Testis (tissue), 5 donors: ENCODE measurements at places on chromosomes 13 and 19. TPM values are rescaled to one million over a fixed set of nuclear protein-coding genes. Genes with fewer than 3 reads are reported as not detected.

GRCh38 chr13:96415831-96416385 is 326.0 kb downstream of the HS6ST3 start:
- DNase-seq, result no peak

DNA sequence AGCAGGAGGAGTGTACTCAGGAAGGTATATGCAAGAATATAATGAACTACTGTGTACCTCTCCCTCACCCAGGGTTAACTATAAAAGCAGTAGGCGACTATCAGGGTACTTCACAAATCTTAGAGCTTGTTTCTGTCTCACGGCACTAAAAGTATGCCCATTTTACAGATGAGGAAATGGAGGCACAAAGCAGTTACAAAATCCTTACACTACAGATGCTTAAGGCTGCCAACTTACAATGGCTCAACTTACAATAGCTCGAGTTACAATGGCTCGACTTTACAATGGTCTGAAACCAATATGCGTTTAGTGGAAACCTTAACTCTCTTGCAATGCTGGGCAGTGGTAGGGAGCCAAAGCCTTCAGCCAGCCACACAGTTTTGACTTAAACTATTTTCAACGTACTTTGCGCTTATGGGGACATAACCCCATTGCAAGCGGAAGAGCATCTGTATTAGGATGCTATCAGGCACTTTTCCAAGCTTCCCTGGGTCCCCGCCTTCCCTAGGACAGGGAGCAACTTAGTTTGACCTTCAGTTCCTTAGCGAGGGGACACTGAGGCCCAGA is 4.1 kb downstream of the FCER2 start:
- no peak for DNase-seq

DNA sequence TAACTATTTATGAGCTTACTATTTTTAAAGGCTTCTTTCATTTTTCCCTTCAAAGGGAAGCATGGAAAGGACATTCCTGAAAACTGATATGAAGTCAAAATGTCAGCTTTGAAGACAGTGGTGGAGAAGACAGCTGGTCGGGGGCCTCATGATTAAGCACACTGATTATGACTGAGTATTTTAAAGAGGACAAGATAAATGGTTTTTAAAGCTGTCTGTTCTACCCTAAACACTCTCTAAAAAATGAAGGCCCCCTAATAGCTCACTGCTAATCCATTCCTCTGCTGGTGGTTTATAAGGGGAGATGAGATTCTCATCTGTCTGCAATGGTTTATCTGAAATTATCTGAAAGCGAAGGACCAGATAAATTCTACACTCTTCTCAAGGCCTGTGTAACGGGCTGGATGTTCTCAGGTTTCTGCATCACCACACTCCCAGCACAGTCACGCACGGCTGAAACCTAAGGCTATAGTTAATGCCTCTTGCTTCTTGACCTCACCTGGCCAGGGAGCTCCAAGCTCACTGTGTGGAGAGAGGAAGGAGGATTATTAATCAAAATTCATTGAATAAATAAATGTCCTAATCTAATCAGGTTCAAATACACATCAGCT is 86.9 kb upstream of the DOCK9 start:
- DNase-seq, result no peak

DNA sequence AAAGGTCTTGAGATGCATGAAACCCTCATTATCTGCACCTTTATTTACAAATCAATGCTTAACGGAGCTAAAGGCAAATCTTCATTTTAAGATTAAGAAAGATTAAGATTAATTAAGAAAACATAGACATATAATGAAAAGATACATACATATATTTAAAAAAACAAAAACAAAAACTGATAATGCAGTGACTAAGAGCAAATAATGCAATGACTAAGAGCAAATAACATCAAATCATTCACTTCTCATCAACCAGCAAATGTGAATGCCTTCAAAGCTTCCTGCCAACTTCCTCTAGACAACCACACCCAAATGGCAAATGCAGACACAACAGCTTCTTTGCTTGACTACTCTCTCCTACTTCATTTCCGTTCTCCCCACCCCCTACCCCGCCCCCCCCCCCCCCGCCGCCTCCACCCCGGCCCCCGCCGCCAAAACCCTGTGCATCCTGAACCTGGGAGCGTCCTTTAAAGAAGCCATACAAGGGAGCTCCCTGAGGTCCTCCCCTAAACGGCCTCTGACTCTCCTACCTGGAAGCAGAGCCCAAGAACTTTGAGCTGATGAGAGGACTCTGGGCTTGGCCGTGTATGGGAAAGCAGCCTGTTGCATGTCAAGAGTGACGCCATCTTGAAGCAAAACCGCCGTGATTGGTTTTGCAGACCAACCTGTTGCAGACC is 24.5 kb downstream of the TEX101 start:
- DNase-seq, result no peak

DNA sequence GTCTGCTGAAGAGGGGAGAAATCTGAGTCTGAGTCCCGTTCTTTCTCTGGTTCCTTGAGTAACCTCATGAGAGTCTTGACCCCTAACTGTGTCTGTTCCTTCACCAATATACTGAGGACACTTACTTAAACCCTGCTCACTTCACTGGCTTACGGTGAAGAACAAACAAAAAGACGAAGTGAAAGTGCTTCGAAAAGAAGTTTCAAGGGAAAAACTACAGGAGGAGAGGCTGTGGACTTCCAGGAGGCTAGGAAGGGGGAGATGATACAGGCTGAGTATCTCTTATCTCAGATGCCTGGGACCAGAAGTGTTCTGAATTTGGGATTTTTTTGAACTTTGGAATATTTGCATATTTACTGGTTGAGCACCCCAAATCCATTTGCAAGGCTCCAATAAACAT is 6.1 kb downstream of the SMG9 start:
- DNase-seq, result no peak

DNA sequence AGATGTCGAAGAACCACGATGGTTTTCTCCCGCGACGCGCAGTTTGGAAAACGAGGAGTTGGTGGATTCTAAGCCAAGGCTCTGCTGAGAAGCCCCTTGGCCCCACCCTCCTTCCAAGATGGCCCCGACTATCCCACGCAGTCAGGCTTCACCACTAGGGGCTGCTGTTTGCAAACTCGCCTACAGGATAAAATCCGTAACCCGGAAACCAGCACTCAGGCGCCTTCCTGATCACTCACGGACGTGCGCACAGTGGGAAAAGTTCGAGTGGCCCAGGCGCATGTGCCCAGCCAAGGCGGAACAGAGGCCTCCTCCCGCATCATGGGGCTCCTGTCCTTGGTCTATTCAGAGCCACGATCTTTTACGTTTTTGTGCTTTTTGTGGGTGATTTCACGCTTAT is 19.2 kb upstream of the UQCR11 start:
- DNase-seq, result peak; percentile 60

DNA sequence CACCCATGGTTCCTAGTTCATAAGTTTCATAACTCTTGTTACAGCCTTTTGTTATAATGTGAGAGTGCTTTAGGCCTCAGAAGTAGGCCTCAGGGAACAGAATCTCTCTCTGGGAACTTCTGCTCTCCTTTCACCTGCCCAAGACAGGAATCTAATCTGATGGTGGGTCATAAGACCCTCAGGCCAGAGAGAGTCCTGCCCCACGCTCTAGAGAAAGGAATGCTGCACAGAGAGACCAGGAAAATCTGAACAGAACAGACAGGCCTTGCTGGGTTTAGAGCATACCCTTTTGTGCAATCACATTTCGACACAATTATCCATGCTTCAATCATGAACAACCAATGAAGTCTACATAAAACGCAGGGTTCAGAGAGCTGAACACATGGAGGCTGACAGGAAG is 3.4 kb upstream of the DIAPH3 start:
- no peak for DNase-seq

DNA sequence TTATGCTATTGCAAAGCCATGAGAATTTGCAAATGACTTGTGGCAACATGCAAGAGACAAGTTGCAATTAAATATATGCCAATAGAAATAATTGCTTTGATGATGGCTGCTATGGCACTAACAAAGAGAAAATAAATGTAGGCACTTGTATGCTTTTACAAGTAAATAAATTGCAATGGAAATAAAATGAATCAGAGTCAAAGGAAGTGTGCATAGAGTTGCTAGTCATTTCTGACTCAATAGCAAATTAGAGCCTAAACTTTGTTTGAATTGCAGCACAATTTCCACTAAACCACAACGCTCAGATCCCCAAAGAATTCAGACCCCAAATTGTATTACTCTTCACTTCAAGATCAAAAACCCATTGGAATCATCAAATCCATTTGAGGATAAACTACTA is 792.1 kb upstream of the ARGLU1 start:
- DNase-seq, result no peak

DNA sequence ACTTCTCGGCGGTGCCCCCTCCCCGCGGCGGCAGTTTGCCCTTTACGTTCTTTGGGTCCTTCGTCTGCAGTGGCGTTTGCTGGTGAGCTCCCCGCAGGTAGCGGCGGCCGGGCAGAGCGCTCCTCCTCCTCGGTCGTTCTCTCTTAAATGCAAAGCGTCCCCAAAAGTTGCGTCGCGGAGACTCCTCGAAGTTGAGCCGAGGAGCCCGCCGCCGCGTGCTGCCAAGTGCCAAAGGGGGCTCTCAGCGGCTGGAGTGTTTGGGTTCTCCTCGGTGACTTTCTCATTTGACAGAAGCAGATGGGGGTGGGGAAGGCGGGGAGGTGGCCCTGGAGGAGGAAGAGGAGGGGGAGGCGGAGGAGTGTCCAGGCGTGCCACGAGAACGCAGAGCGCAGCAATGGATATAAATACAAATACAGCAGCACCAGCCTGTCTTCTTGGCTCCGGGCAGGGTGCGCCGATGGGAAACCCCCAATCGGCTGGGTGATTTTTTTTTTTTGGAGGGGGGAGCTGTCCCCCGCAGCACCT is at the start of gene SOX21:
Gene SOX21 (minus strand): TSS at position 259 of the 525 bp plus-strand sequence. CDS start 496 bp downstream, outside the sequence.
- DNase-seq, result no peak

DNA sequence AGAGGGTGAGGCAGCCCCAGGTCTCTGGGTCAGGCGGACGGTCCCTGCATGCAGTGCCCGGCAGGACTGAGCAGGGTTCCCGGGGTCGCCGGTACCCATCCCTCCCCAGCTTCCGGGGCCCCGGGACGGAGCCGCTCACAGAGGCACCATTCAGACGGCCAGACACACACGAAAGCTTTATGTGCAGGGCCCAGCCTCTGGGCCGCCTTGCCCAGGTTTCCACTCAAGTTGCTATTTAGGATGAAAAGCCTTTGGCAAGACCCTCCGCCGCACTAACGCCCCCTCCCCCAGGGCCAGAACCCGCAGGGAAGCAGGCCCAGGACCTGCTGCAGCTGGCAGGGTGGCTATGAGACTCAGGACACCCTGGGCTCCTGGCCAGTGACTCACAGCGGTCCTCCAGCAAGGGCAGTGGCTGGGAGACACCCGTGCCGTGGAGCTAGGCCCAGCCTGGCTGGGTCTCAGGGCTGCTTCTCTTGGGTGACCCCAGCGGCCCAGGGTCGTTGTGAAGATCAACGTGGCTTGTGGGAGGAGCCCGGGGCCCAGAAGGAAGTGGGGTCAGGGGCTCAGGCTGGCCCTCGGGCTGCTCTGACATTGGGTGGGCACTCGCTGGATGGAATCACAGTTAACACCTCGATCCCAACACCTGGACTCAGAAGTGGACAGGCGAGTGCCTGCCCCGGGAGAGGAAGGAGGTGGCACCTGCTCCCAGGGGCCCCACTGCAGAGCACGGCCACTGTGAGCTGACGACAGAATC is 4.8 kb downstream of the C19orf25 start:
- DNase-seq, result no peak

GRCh38 chr13:111372651-111373425 is 52.4 kb downstream of the TEX29 start:
- no peak for DNase-seq

DNA sequence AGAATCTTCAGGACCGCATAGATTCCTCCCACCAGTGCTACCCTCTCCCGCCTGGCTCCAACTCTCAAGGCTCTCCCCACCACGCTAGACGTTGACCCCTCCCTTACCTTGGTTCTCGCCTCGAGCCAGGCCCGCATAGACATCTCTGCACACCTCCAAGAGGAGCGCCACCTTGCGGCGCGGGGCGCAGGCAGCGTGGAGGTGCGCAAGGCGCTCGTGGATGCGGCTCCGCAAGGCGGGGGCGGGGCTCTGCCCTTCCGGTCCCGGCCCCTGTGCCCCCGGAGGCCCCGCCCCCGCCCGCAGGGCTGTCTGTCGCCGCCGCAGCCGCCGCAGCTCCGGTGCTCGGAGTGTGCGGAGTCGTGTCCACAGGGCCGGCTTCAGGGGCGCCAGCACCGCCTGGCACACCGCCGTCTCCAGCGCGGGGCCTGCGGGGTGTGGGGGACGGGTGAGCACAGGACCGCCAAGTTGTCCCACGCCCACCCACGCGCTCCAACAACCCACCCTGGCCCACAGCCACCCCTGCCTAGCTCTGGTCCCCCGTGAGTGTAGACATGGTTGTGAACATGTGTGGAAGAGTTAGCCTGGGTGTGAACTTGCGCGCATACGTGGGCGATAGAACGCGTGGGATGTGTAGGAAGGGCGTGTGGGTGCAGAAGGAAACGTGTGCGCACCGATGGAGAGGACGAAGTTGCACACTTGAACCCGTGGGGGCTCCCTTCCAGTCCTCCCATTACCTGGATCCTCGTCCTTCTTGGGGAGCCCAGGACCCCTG is 8.1 kb downstream of the RINL start:
- peak; percentile 87 for DNase-seq

DNA sequence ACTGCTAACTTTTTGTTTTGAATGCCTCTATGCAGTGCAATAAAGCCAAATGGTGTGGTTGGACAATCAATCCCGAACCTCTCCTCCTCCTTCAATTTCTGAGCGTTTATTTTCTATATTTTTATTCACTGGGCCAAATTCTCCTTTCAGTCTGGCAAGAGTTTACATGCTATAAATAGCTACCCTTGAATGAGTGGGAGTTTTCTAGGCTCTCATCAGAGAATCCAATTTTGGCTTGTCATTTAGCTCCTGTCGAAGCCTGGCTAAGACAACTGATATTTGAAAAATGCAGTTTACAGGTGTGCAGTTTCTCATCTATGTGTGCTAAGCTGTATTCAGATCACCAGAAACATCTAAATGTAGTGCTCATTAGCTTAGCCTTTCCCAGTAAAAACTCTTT is 61.8 kb downstream of the OLFM4 start:
- no peak for DNase-seq

GRCh38 chr19:17541184-17541759 is 14.2 kb upstream of the COLGALT1 start:
- no peak for DNase-seq

GRCh38 chr19:45152504-45153338 is 8.1 kb downstream of the NKPD1 start:
- DNase-seq, result peak; percentile 72

GRCh38 chr19:38849860-38850435 is at the start of gene HNRNPL:
Gene HNRNPL, minus strand, starts transcription at chr19:38849986. Its CDS starts 20 bp downstream, at chr19:38849966.
- peak; percentile 100 for DNase-seq

DNA sequence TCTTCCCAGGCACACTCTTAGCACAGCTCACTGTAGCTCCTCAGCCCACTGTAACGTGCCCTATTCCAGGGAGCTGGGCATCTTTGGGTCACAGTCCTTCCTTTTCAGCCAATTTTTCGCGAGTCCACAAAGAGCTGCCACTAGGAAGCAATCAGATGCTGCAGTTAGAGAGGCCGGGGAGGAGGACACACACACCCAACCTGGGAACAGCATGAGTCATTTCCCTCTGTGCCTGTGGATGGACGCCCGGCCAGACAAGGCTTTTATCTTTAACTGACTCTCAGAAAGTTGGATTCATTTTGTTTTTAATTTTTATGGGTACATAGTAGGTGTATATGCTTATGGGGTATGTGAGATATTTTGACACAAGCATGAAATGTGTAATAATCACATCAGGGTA is 918.6 kb downstream of the UQCRFS1 start:
- DNase-seq, result no peak

Gene HIPK4
- 30.3 TPM for total RNA-seq

Gene PRRG2
- 1.9 TPM for total RNA-seq

Gene MCEMP1
- total RNA-seq, result not detected

Gene ZNF616
- total RNA-seq, result 11.3 TPM

Gene CADM4
- 4.3 TPM for total RNA-seq

Gene LGALS4
- 1.9 TPM for total RNA-seq

Gene UQCR11
- 60.8 TPM for total RNA-seq
